ENCODE measurements at places on chromosomes 3 and 15.

DNA sequence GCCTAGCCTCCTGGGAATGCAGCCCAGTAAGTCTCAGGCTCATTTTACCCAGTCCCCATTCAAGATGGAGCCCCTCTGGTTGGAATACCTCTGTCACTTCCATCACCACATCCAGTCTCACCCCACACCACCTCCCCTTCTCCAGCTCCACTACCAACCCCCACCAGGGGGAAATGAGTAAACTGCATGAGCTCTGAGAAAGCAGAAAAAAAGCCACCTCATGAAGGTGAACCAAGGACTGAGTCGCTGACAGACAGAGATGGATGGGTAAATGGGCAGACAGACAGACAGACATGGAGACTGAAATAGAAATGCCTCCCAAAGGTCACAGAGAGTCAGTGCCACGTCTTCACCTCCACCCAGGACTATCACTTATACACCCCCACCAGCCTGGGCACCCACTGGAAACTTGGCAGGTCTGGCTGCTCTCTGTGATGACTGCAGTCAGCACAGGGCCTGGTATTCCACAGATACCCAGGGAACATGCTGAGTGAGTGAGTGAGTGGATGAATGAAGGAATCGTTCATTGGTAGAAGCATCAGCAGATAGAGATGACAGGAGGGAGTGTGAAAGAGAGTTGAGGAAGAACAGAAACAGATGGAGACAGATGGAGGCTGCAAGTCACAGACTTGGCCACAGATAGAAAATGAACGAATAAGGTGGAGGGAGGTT, 4.9 kb upstream of the LOXL1 start:
- DNase-seq: no peak

DNA sequence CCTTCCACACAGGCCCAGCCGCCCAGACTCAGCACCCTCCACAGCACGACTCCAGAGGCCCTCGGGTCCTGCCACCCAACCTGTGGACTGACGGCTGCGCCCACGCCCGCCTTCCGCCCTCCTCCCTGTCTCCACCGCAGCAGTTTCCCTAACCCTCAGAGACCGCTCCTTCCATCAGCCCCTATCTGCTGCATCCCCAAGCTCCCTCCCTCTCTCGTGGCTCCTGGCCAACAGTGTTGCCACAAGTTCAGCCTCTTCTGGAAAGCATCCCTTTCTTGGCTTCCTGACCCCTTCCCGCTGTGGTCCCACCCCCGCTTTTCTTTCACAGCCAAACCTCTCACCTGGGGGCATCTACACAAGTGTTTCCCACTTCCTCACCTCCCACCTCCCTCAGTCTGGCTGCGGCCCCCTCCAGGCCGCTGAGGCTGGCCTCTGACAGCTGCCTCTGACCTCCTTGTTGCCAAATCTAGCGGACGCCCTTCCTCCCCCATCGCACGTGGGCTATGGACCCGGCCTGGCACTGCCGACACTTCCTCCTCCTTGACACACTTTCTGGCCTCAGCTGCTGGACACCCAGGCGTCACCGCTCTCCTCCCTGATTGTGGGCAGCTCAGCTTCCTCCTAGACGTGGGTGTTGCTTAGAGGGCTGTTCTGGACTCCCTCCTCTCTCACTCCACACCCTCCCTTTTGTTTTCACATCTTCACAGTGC, 168.8 kb upstream of the TLE3 start:
- DNase-seq: no peak

GRCh38 chr3:141835557-141836229, 40.8 kb upstream of the ATP1B3 start:
- DNase-seq: no peak

DNA sequence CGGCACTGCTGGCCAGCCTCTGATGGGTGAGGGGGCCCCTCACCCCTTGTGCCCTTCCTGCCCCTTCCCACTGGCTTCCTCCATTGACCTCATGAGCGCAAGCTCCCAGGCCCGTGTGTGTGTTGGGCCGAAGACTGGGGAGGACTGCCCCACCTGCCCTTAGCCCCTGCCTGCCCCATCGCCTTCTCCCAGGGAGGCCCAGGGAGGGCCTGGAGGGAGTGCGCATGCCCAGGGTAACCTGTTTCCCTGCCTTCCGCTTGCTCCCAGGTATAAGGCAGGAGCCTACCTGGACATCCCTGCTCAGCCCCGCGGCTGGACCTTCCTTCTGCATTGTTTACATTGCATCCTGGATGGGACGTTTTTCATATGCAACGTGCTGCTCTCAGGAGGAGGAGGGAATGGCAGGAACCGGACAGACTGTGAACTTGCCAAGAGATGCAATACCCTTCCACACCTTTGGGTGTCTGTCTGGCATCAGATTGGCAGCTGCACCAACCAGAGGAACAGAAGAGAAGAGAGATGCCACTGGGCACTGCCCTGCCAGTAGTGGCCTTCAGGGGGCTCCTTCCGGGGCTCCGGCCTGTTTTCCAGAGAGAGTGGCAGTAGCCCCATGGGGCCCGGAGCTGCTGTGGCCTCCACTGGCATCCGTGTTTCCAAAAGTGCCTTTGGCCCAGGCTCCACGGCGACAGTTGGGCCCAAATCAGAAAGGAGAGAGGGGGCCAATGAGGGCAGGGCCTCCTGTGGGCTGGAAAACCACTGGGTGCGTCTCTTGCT, 8.8 kb downstream of the DLL4 start:
- no peak for DNase-seq

DNA sequence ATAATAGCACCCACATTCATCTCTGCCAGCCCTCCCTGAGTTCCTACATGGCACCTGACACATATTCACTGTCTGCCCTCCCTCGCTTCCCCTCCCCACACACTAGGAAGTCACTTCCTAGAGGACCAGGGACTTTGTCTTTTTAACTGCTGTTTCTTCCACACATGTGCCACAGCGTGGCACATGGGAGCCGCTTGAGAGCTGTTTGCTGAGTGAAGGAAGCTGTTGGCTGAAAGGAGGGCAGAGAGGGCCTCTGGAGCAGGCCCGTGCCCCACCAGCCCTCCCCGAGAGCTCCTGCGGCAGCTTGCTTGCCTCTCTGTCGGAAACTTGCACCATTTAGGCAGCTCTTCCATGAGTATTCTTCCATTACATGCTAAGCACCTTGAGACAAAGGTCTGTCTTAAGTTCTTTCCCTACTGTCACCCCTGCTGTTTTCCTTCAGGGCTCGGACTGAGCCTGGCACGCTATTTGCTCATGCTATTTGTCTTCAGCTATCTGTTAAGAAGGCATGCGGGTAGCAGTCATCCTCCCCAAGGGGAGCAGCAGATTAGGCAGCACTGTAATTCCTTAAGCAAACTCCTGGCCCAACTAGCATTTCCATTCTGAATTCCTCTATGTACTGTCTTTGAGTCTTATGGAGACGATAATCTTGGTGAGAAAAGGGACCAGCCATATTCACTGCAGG, 72.2 kb downstream of the CACNA1D start:
- no peak for DNase-seq

DNA sequence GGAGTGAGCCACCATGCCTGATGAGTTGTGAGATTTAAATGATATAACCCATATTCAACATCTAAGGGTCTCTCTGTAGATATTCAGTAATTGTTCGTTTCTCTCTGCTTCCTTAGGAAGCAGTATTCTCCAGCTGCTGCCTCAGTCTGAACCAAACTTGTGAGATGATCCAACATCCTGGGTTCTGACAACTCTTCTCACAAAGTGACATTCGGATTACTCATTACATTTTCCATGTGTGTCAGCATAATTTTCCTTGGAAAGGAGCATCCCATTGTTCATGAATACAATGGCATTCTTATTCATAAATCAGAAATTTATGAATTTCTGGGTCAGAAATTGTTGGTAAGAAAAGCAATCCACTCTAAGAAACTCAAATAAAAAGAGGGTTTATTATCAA, 15.0 kb upstream of the SEC22A start:
- DNase-seq: no peak

- DNase-seq: no peak
Measured at GRCh38 chr3:32403663-32404062, 12.0 kb downstream of the CMTM7 start.

DNA sequence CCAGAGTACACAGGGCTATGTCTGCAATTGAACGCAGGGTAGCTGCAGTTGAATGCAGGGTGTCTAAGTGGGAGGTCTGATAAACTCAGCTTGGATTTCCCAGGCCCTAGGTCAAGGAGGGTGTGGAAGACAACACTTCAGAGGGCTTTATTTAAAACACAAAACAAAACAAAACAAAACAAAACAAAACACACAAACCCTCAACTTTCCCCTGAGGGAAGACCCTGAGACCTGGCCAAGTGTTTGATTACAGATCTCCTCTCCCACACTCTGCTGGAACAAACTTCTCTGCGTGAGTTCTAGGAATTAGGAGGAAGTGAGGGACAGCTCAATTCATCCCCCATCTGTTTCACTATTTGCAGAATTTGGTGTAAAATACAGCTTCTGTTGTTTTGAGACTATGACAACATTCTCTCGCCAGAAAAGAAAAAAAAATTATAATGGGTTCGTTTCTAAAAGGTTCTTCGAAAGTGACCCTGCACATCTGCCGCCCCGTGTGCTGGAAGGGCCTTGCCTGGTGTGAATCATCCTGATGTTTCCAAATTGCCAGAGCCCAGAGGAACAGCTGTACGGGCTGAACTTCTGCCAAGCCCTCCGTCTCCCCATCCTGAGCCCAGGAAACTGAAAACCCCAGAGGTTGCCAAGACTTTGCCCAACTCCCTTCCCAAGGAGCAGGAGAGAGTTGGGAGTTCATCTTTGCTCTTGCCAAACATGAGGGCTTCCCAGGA, 73.3 kb upstream of the RAD18 start:
- DNase-seq: no peak

DNA sequence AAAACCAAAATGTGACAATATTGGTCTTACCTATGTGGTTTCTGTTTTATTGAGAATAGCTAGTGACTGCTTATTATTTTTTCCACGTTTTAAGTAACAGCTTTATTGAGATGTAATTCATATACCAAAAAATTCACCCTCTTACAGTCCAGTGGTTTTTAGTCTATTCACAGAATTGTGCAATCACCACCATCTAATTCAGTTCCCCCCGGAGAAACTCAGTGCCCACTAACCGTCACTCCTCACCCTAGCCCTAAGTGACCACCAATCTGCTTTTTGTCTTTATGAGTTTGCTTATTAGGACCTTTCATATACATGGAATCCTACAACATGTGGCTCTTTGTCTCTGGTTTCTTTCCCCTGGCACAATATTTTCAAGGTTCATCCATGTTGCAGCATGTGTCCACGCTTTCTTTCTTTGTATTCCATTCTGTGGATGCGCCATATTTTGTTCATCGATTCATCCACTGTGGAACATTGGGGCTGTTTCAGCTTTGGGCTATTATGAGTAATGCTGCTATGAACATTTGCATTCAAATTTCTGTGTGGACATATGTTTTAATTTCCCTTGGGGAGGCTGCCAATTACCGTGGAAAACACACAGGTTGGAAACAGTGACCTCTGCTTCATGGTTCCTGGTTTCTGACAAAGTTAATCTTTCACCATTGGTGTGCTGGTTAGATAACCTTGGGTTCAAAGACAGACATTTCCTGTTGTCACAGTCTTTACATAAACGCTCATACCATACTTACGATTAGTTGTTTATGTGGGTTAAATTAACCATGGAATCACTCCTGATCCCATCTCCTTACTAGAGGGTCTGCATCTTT, 3.2 kb upstream of the BCL2L10 start:
- no peak for DNase-seq

DNA sequence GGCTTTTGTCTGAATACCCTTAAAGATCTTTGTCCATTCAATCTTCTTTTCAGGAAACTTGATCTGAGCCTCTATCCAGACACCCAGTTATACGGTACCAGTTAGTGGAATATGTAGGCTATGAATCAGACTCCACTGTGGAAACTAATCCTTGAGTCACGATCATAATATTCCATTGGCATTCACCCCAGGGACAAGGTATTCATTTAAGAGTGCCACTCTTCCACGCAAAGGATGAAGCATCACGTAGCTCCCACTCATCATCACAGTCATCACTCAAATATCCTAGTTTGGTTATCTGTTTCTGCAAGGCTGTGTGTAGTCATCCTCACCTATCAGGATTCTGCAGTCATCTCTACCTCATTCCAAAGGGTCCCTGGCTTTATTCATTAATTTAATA, 85.6 kb downstream of the NEDD4 start:
- DNase-seq: no peak

- DNase-seq: no peak
Measured at GRCh38 chr3:171704002-171704401, 106.3 kb downstream of the PLD1 start.

- no peak for DNase-seq
Measured at GRCh38 chr3:52330194-52330805, 14.2 kb downstream of the DNAH1 start.
